ENCODE measurements at places on chromosomes 1 and 21.
A peak's percentile ranks its signal among the peaks of the same experiment; 100 is the strongest.

GRCh38 chr1:203306089-203306964 lies 1.0 kb downstream of the BTG2 start:
- DNase-seq = peak; percentile 74

DNA sequence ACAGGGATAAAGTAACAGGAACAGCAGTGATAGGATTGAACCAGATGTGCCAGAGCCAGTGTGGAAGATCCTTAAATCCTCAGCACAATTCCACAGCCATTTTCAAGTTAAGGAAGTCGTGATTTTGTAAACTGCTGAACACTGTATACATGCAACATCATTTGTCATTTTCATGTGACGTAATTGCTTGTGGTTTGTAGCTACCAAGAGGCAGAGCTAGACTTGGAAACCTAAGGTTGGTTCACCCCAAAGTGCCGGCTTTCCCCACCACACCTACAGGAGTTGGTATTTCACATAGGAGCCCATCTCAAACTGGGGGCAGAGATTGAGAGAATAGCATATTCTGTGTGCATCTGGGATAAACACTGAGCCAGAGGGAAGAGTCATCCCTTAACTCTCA lies 113.9 kb downstream of the CAPN8 start:
- no peak for DNase-seq

GRCh38 chr1:244758708-244759107 lies 76.8 kb upstream of the COX20 start:
- peak; percentile 14 for DNase-seq

- DNase-seq = no peak
Observed at GRCh38 chr1:153978274-153978909, 918 bp upstream of the JTB start.

DNA sequence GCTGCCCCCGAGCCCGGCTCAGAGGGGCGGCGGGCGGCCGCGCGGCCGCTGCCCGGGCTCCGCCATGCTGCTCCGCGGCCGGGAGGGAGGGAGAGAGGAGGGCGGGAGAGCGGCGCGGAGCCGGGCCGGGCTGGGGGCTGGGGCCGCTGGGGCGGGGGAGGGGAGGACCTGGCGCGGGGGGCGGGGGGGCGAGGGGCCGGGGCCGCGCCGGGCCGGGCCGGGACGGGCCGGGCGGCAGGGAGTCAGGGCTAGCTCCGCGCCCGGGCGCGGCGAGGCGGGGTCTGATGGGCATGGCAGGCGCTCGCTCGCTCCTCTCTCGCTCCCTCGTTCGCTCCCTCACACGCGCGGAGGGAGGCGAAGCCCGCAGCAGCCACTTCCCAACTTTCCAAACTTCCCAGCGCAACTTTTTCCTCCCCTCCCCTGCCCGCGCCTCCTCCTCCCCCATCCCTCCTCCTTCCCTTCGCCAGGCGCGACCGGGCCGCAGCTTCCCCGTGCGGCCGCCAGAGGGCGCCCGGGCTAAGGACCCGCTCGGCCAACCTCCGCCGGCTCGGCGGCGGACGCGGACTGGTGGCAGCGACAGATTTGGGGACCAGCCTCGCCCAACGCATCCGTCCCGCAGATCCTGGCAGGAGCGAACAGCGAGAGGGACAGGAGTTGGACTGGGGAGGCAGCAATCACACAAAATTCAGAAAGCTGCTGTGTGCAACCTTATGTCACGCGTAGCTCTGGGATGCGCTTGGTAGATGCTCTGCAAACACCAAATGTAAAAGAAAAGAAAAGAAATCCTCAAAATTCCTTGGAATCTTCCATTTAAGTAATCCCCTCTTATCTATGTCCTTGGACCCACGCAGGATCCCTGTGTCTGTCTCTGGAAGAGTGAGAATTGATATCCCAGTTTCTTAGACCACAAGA lies at the start of gene TRABD2B:
TSS of gene TRABD2B (minus strand) at position 97 of the 912 bp plus-strand sequence.
- peak; percentile 75 for DNase-seq

DNA sequence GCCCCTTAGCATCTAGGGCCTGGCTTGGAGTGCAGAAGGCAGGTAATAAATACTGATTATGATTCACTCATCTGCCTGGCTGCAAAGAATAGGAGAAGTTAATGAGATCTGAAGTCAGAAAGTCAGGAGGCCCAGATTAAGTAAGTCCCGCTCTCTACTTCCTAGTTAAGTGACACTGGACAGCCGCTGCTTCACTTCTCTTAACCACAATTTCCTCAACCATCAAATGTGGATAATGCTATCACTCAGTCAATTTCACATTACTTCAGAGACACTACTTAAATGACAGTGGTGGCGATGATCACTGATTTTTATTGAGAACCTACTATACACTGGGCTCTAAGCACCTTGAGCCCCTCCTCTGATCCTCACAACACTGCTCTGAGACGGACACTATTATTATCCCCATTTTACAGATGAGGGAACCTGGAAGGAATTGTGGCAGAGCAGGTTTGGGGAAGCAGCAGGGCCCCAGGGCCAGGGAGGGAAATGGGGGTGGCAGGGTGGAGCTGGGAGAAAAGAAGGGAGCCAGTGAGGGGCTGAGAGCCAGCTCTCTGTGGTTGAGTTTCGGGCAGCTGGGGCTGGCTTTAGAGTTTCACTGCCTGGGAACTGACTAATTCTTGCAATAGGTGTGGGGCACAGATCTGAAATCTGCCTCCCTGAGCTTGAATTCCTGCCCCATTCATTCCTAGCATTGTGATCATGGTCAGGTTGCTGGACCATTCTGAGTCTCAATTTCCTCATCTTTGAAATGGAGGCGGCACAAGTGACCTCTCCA lies 2.4 kb upstream of the E2F2 start:
- no peak for DNase-seq

DNA sequence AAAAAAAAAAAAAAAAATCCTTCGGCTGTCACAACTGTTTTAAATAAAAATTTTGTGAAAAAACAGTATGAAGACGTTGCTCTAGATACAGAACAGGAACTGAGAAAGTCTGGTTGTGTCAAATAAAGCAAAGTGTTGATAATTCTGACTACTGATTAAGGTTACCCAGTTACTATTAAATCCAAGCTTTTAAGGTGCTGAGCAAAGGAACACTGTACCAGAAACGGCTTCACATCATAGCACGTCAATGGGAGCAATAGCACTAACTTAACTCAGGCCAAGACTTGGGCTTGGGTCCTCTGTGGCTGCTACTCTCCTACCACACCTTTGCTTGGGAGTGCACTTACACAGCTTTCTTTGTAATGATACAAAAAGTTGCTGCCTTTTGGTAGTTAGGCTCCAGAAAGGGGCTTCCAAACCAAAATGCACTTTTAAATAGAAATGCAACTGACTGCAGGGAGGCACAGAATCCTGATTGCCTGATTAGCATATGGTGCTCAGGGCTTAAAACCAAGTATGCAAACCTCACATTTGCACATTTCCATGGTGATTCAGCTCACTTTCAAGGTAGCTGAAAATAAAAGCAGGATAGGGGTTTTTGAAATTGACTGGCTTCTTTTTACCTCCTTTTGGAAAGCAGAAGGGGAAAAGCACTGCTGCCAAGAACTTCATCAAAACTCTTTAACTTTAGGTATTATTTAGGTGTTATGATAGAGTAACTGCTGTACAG lies 6.3 kb downstream of the MCL1 start:
- DNase-seq = no peak

GRCh38 chr1:45863218-45863617 lies 59.8 kb downstream of the MAST2 start:
- DNase-seq = peak; percentile 73

DNA sequence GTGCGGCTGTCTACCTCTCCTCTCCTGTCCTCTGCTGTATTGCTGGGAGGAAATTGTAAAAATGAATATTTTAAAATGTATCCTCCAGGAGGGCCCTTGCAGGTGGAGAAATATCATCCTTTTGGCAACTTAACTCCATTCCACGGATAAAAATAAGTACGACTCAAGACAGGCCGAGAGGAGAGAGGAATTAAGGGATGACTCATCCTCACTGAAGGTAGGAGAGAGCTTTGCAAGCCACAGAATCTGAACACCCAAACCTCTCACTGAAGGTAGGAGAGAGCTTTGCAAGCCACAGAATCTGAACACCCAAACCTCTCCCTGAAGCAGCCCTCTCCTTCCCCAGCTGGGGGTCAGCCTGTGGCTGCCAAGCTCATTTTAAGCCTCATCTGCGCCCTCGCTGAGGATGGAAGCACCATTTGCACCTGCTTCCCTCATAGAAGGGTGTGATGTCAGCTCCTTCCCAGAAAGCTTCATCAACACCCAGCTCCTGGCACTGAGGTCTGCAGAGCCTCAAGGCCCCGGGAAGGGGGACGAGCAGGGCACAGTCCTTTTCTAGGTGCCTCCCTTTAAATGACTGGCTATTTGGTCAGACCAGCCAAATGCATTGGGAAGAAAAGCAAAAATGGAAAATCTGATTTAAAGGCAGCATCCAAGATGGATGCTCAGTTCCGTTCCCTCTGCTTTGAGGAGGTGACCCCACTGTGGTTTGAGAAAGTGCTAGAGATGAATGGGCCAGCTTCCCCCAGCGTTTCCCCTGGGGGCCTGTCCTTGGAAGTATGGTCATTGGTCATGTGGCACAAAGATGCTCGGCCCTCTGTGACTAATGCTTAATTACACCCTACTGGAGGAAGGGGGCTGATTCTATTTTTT lies 12.9 kb upstream of the SELENON start:
- DNase-seq = no peak

DNA sequence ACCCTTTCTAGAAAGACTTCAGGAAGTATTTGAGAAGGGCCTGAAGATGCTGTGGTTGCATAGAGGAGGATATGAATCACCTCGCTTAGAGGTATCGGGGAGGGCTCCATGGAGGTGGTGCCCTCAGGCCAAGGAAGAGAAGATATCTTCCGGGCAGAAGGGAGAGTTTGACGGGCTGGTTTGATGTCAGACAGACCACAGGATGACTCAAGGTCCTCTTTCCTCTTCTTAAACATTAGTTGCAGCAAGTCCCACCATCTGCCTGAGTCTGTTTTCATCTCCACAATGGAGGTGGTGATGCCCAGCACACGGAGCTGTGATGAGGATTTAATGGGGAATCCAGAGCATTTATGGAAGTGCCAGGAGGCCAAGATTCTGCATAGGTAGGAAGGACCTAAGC lies 25.1 kb upstream of the RUNX3 start:
- DNase-seq = no peak

DNA sequence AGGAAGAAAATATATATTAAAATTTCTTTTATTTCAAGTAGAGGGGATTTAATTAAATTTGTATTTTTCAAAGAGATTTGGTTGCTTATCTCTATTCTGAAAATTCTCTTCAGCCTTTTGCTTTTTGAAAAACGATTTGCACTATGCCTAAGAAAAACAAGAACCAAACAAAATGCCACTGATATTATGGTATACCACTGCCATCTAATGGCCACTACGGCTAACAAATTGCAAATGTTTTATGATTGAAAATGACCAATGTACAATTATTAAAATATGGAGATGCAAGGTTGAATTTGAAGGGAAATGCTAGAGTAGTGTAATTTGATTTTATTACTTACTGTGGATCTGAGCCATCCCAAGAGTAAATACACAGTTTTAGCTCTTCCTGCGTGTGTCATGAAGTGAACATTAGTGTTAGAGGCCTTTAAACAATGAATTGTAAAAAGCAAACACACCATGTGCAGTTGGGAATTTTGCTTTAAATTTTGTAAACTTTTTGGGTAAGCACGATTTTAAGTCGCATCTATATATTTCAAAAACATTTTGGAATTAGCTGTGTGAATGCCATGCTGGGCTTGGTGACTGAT lies 137.4 kb upstream of the USP25 start:
- DNase-seq = peak; percentile 84

DNA sequence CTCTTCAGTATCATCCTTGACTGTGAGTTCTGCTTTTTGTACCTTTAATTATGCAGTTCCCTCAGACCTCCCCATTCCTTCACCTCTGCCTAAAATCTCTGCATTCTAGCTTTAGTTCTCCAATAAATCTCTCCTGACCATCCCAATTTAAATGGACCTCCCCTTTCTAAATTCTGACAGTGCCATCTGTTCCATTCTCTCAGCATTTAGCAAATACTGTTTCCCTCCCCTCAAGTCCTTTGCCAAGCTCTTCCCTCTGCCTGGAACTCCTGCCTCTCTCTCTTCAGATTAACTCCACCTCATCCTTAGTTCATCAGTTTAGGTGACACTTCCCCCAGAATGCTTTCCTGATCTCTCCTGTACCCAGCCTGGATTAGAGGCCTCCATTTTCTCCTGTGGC lies 54.0 kb upstream of the JUN start:
- DNase-seq = no peak

GRCh38 chr1:117605164-117605773 lies 579 bp upstream of the TENT5C start:
- no peak for DNase-seq

GRCh38 chr1:17465228-17465627 lies 25.8 kb upstream of the RCC2 start:
- no peak for DNase-seq

DNA sequence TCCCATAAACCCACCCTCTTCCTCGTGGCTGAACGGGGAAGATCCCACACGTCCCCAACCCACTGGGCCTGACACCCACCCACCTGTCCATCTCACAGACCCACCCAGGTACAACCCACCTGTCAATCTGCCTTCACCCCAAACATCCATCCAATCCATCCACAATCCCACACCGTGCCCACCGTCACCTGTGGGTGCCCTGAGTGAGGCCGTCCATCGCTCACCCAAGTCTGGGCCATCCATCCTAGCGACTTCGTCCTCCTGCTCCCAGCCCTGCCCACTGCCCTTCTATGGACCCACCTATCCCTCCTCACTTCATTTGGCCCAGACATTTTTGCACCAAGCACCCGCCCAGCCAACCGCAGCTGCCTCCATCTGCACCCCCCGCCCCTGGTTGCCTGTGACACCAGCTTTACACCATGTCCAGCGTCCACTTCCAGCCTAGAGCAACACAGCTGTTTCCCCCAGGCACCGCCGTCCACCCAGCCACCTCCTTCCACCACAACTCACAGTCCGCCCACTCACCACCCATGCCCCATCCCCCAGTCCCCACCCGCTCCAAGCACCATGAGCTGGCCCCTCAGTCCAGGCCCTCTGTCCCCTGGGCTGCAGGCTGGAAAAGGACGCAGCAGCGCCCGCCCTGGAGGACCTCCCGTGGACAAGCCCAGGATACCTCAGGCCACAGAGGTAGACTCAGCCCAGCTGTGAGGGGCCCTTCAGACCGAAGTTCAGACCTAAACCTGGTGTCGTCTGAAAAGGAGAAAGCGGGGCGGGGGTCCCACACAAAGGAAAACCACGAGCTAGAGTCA lies 7.7 kb downstream of the TTLL10 start:
- DNase-seq = no peak

GRCh38 chr1:65939191-65939590 lies 146.5 kb downstream of the PDE4B start:
- DNase-seq = no peak

- DNase-seq = peak; percentile 32
Observed at GRCh38 chr1:23343221-23344110, 618 bp downstream of the HNRNPR start.
